Right renal pelvis (tissue), 4 donors: ENCODE measurements at places on chromosomes 4 and X.

- DNase-seq, result no peak
These were observed 33.9 kb downstream of the WDR1 start for GRCh38 chr4:10082459-10083272.

GRCh38 chrX:53294024-53294648, 12.8 kb upstream of the IQSEC2 start:
- no peak for DNase-seq

GRCh38 chr4:25092139-25092538, 61.4 kb upstream of the LGI2 start:
- DNase-seq, result no peak

- DNase-seq, result no peak
These were observed 37.7 kb upstream of the FGF2 start for GRCh38 chr4:122788935-122789334.

DNA sequence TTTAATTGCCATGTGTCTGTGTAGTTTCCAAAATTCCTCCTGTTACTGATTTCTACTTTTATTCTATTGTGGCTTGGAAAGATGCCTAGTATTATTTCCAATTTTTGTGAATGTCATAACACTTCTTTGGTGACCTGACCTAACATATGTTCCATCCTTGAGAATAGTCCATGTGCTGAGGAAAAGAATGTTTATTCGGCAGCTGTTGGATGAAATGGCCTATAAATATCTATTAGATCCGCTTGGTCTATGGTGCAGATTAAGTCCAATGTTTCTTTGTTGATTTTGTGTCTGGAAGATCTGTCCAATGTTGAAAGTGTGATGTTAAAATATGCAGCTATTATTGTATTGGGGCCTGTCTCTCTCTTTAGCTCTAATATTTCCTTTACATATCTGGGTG, 219.2 kb upstream of the HDX start:
- no peak for DNase-seq

GRCh38 chr4:10753336-10753735, 68.8 kb upstream of the CLNK start:
- DNase-seq, result no peak

- DNase-seq, result no peak
These were observed 225.8 kb downstream of the GABRG1 start for GRCh38 chr4:45897946-45898585.

- no peak for DNase-seq
These were observed 491.9 kb downstream of the BCOR start for GRCh38 chrX:39605866-39606265.

- no peak for DNase-seq
These were observed 23.4 kb downstream of the ARHGEF9 start for GRCh38 chrX:63761639-63762038.

DNA sequence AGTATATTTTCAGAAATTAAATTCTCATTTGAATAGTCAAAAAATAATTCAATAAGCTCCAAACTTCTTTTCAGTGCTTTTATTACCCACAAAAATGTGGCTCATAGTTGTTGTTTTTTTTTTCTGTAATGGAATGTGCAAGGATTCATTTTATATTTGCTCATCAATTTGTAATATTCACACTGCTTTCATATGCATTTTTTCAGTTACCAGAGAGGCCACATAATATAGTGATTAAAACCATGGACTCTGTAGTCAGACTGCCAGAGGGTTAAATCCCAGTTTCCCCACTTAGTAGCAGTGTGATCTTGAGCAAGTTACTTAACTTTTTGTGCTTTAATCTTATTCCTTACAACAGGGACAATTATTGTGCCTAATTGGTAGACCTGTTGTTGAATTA, 64.5 kb downstream of the FAM9B start:
- no peak for DNase-seq

DNA sequence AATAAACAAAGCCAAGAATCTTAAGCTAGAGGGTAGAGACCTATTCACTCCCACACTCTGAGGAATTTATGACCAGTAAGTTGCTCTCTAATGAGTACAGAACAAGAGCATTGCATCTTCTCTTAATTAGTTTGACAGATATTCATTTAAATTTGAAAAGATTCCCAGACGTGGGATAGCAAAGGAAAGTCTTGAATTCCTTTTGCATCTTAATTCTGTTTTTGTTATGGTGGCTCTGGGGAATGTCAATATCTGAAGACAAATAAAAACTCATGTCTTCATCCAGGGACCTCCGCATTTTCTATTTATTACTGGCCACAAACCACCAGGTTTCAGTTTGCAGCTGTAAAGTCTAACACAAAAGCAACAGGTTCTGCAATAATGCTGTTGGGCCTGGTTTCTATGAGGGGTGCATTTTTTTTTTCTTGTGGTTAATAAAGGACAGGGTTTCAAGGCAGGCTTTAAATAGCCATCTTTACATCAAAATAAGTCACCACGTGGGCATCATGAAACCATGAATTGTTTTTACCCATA, 172.3 kb downstream of the SHROOM3 start:
- DNase-seq, result no peak

- DNase-seq, result no peak
These were observed 214.3 kb downstream of the LDB2 start for GRCh38 chr4:16684097-16684496.

DNA sequence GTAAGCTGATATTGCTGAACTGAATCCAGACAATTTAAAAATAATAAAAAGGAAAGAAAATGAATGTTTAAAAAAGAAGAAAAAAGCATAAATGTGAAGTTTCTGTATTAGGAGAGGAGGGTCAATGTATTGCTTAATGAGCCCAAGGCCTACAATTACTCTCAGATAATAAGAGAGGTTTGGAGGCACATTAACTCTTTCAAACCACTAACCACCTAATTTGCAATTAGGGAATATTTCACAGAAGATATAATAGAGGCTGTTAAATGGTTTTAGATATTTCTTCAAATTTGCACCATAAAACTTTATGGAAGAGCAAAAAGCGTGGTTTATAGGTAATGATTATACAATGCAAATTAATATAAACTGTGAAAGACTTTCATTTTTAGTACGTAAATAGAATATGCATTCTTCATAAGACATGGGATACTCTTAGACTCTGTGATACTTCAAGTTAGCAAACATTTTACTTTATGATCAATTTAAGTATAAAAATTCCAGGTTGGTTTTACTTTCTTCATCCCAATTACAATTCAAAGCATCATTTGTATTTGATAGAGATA, 364.2 kb upstream of the GALNTL6 start:
- DNase-seq, result no peak

DNA sequence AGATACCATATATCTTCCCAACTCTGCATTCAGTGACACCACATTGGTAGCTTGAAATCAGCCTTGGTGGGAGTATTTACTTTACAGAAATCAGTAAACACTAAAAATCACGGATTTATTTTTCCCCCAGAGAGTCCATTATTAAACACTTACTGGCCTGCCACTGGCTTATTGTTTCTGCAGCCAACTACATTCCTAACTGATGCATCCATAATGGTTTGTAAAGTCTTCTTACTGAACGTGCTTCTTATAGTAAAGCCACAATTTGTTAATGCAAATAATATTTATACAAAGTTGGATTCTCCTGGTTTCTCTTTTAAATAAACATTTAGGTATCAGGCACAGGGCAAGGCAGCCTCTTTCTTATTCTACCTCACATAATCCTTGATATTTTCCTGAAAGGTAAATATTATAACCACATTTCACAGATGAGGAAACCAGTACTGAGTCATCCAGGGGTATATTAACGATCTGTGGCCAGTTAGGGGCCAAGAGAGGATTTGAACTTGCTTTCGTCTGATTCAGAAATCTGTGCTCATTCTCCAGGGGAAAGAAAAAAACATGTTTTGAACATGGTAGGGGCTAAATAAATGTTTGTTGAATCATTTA, 136.5 kb downstream of the RAB28 start:
- no peak for DNase-seq

GRCh38 chr4:1478766-1479355, 72.6 kb upstream of the NKX1-1 start:
- DNase-seq, result no peak

- DNase-seq, result no peak
These were observed 1.4 kb downstream of the NDNF start for GRCh38 chr4:121070696-121071639.

DNA sequence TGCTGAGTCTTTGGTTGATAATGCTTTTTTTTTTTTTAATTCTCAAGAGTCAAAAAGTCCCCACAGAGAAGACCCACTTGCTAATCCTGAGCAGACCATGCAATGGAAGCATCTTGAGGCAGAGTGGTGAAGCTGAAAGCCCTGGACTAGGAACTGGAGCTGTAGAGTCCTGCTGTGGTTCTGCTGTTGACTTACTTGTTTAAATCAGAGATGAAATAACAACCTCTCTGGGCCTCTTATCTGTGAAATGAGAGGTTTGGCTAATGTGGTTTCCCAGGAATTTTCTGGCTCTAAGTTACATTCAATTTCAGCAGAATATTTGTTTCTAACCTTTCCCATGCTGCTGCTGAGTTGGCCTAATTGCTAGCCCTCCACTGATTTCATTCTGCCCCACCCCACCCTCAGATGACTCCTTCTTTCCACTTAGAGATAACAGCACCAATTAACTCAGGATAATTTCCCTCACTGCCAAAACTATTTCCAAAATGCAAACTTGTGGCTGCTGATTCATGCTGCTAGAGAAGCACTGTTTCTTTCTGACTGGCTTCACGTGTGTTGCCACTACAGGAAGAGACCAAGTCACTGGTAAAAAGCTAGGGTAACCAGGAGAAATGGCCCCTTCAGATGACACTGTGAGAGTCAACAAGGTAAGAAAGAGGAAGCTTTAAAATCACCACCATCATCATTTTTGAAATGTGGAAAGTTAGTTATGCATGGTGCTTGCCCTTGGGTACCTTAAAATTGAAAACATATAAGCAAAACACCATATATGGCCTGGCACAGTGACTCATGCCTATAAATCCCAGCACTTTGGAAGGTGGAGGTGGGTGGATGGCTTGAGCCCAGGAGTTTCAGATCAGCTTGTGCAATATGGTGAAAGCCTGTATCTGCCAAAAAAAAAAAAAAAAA, 326.4 kb downstream of the DCHS2 start:
- DNase-seq, result no peak

GRCh38 chr4:129233691-129234090, 137.7 kb downstream of the C4orf33 start:
- DNase-seq, result no peak

DNA sequence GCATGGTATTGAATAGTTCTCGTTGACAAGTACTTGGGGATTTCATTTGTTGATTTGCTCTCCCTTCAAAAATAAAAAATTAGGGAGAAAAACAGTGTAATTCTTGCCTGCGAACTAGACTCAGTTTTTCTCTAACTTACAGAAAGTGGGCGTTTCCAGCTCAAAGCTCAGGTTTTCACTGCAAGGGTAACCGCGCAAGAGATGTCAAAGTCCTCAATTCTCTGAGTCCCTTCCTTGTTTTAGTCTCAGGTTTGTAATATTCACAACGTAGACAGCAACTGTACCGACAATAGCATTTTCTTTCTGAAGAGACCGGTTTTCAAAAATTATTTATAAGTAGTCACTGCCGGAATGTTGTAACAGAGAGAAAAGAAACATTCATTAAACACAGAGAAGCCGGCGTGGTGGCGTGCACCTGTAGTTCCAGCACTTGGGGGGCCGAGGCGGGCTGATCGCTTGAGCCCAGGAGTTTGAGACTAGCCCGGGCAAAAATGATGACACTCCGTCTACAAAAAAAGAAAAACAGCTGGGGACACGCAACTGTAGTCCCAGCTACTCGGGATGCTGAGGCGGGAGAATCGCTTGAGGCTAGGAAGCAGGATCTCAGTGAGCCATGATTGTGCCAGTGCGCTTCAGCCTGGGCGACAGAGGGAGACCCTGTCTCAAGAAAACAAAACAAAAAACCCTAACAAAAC, 774 bp downstream of the ZCCHC4 start:
- no peak for DNase-seq

- no peak for DNase-seq
These were observed 5.0 kb downstream of the ARFIP1 start for GRCh38 chr4:152784490-152785350.

DNA sequence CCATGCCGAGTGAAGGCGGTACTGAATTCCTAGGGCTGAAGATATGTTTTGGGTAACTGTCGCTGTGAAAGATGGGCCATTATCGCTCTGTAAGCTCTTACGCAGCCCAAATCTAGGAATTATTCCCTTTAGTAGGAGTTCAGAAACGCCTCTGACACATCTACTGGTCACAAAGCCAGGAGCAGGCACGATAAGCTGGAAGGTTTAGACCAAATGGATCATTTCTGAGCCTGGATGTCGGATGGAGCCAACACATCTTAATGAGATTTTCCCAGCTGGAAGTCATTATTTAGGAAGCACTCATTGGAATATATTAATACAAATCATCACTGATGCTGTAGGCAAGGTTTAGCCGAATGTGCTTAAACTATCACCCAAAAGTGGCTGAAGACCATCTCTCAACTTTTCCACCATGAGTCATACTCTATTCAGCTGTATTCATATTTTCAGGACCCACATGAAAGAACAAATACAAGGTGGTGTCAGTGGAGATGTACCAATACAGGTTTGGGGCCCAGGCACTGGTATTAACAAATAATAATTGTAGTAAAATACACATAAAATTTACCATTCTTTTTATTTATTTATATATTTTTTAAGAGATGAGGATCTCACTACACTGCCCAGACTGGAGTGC, 34.2 kb upstream of the ATRX start:
- no peak for DNase-seq
